Activated CD4-positive, alpha-beta T cell treated with anti-CD3 and anti-CD28 coated beads, Interleukin-2, amount 50 U/mL, for 48 hours (primary cell): ENCODE measurements at places on chromosomes 16 and 17.

- peak; percentile 72 for DNase-seq
Observed at GRCh38 chr16:69563605-69564580, 1.9 kb upstream of the NFAT5 start.

DNA sequence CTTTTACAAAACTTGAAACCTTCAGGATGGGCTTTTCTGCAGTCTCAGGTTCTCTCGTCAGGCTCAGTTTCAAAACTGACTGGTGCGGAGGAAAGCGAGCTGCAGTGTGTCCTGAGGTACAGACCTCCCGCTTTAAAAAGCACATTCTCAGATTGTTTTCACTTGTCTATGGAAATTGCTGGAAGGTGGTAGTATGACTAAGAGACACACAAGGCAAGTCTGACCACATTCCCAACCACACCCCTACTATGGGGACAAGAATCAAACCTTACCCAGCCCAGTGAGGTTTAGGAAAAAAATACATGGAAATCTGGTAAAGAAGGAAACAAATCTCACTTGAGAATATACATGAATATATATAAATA lies 18.2 kb downstream of the SRP68 start:
- no peak for DNase-seq

DNA sequence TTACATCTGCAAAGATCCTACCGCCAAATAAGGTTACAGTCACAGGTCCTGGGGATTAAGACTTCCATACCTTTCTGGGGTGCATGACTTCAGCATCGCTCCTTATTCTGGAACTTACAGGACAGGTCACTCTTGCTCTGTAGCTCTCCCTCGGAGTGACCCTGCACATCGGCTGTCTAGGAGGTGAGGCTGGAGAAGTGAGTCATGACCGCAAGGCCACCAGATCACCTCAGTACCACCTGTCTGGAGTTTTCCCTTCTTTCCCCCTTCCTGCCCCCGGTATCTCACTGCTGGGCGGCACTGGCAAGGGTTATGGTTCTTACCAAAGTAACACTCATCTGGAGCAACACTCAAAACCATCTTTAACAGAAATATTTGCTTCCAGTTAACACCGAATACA lies 374.8 kb downstream of the SLC39A11 start:
- no peak for DNase-seq

GRCh38 chr17:19991252-19991885 lies 13.7 kb upstream of the AKAP10 start:
- DNase-seq, result no peak

- DNase-seq, result no peak
Observed at GRCh38 chr17:38441429-38442061, 13.3 kb downstream of the ARHGAP23 start.

- DNase-seq, result peak; percentile 78
Observed at GRCh38 chr17:41547921-41548843, 20.1 kb upstream of the KRT19 start.
